ENCODE measurements at places on chromosomes 4 and X.

DNA sequence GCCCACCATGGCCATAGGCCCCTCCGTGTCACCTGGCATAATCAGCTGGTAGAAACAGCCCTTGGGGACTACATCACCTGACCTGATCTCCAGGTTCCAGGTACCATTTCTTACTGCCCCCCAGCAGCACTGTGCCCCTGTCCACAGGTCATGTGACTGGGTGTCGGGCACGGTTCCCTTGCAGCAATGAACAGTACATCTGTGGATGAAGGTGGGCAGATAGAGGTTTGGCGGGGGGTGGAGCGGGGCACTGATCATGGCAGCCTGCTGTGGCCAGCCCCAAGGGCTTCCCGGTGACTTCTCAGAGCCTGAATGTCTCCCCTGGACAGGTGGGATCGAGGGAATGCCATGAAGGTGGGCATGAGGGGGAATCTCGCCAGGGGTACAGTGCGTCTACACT lies 37.8 kb downstream of the TRMT44 start:
- DNase-seq: no peak

GRCh38 chrX:17027931-17028330 lies 81.5 kb downstream of the REPS2 start:
- DNase-seq: no peak

- DNase-seq: no peak
Measured at GRCh38 chr4:83852085-83852451, 316.2 kb downstream of the GPAT3 start.

GRCh38 chrX:37785569-37785968 lies 5.7 kb downstream of the CYBB start:
- DNase-seq: no peak

GRCh38 chr4:150038335-150039076 lies 39.7 kb upstream of the DCLK2 start:
- DNase-seq: no peak

DNA sequence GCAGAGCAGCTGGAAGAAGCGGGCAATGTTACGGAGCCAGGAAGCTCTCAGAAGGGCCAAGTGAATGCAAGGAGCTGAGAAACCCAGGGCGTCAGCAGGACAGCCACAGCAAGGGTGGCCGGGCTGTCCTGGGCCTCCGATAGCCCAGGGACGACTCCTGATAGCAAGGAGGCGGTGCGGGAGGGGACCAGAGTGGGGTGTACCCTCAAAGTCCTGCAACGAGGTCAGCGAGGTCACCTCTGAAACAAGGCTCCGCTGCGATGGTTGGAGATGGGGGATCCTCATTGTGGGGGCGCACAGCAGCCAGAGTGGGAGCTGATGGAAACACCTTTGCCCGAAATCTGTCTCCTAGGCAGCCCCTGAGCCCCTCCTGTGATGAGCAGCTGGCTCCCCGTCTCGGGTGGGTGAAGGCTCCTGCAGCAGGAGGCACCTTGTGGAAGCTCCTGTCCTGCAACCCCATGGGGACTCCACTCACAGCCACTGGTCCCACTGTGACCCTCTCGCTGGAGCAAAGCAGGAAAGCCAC lies 4.3 kb upstream of the CCNQ start:
- DNase-seq: no peak

- DNase-seq: no peak
Measured at GRCh38 chrX:153735274-153735673, 10.6 kb downstream of the ABCD1 start.

- DNase-seq: no peak
Measured at GRCh38 chr4:140304346-140304745, 69.1 kb upstream of the SCOC start.
